Stimulated activated CD8-positive, alpha-beta memory T cell treated with anti-CD3 and anti-CD28 coated beads, Interleukin-2, amount 100 ng/mL, for 1 hour (primary cell): ENCODE measurements at places on chromosomes 4 and X.

DNA sequence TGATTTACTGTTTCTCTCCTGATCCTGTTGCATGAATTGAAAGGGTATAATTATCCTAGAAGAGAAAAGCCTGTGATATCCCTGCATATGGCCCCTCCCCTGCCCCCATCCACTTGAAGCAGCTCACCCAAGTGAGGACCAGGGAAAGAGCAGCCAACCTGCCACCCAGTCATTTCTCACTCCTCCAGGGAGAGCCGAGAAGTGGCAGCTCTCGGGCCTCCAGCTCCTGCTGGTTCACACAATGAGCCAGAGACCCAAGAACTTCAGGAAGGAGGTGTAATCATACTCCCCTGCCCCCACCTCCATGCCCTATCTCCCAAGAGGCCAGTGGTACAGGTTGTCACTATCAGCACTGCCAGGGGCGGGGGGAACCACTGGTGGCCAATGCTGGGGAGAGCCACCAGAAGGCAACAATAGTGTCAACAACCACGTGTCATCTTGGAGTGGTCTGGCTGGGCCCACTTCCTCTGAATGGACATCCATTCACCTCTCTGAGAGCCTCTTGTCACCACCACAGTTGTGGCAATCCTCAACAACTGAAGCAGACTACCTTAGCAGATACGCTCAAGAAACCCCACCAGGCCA is 42.9 kb downstream of the APOO start:
- DNase-seq, result no peak

GRCh38 chr4:121651597-121651996 is 45.2 kb downstream of the ANXA5 start:
- no peak for DNase-seq

DNA sequence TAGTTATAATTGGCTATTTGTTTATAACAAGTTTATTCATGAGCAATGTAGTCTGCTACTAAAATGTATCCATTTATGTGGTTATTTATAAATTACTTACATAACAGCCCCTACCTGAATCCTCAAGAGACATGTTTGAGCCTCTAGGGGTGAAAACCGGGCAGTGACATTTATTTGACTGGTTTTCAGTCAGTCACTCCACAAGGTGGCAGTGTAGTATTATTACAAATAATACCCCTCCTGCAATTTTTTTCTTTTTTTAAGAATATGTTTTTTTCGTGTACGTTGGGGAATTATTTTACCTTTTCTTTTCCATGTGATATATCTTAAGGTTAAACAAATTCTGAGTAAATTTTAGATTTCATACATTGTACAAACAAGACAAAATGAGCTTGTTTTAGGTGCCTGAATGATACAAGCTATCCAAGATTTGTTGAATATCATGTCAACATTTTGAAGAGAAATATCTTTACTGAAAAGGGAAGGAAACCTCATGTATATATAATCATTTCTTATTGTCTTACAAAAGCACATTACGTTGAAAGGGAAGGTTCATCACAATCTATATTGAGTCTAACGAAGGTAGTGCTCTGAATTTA is 598.7 kb upstream of the TECRL start:
- no peak for DNase-seq

DNA sequence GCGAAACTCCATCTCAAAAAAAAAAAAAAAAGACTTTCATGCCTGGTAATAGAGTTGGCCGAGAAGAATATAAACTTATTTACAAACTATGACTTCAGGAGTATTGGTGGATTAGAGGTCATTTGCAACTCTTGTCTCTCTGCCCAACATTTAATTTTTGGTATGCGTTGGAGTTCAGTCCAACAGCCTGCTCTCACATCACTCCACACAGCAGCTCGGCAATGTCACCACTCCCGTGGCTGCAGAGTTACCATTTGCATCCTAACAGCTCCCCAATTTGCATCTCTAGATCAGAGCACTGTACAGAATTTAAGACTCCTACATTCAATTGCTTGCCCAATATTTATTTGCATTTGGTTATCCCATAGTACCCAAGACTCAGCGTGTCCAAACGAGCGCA is 40.9 kb upstream of the AP1AR start:
- DNase-seq, result no peak

DNA sequence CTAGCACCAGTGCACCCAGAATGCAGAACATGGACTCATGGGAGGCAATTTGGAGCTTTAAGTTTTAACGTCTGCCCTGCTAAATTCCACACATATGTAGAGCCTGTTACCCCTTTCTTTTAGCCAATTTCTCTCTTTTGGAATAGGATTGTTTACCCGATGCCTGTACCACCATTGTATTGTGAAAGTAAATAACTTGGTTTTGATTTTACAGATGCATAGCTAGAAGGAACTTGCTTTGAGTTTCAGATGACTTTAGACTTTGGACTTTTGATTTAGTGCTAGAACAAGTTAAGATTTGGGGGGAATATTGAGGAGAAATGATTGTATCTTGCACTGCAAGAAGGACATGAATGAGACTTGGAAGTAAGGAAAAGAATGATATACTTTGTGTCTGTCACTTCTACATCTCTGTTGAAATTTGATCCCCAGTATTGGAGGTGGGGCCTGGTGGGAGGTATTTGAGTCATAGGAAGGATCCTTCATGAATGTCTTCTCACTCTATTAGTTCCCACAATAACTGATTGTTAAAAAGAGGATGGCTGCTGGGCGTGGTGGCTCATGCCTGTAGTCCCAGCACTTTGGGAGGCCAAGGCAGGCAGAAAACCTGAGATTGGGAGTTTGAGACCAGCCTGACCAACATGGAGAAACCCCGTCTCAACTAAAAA is 794.8 kb upstream of the LCORL start:
- no peak for DNase-seq

- no peak for DNase-seq
These were observed 85.5 kb downstream of the BCOR start for GRCh38 chrX:40012039-40012867.

- DNase-seq, result no peak
These were observed 39.3 kb upstream of the RAP2C start for GRCh38 chrX:132258509-132258908.

DNA sequence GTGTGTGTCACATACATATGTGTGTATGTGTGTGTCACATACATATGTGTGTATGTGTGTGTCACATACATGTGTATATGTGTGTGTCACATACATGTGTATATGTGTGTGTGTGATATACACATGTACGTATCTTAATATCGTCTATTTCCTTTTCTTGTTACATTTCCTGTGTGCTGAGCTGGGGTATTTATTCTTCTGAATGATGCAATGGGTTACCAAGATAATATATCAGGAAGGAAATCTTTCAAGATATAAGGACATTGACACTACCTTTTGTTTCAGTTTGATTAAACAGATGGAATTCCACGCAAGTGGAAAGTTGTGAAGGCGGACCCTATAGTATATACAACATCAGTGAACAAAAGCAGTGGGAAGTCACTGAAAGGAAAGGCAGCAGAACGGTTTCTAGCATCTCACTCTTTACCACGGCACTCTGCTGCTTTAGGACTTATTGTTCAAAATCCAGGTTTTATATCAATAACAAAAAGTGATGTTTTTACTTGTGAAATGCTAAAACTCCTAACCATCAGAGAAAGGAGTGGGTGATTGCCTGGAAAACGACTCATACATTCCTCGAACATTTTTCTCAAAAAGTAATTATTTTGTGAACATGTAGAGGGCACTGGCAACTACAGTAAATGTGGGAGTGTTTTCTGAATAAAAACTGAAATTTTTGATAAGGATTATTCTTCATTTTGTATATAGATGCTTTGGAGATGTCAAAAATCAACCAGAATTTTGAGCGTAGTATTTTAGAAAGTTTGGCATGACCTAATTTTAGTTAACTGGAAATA is 43.1 kb upstream of the IL21 start:
- DNase-seq, result no peak

DNA sequence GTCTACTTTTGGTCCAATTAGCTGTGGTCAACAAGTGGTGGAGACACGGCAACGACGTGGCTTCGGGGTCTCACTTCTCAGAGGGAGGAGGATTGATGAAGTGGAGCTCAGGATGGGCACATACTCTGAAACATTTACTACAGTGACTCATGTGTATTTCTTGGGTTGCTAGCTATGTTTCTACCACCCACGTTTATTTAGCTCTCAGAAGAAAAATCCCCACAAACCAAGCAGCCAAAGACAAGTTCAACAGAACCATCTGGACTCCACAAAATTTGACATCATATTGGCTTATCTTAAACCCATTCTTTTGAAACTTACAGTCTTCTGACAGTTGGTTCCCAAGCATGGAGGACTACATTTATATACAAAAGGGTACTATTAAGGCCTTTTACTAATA is 158.0 kb downstream of the CBLL2 start:
- no peak for DNase-seq

GRCh38 chr4:125573368-125573767 is 258.6 kb downstream of the FAT4 start:
- no peak for DNase-seq

- no peak for DNase-seq
These were observed 589.9 kb upstream of the GALNT7 start for GRCh38 chr4:172578712-172579111.
